ENCODE measurements at places on chromosomes 16 and 17.
A peak's percentile ranks its signal among the peaks of the same experiment; 100 is the strongest.

GRCh38 chr17:81932333-81932983, 4.6 kb downstream of the PYCR1 start:
- no peak for DNase-seq

- no peak for DNase-seq
These were observed 5.0 kb upstream of the ADGRG1 start for GRCh38 chr16:57623251-57624043.

- DNase-seq: peak; percentile 39
These were observed 3.7 kb upstream of the TACO1 start for GRCh38 chr17:63596856-63597586.

DNA sequence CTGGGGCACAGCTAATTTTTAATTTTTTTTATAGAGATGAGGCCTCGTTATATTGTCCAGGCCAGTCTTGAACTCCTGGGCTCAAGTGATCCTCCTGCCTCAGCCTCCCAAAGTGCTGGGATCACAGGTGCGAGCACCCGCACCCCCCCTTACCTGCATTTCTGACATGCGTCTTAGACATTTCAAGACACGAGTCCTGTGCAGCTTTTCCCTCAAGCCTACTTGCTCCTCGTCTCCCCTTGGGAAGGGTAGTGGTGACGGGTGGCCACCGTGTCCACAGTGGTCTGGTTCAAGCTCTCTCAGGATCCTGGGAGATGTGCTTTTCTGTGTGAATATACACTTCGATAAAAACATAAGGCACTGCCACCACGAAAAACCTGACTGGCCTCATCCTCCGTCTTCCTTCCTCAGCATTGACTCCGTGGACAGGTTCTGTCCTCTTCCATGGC, 9.6 kb downstream of the CANT1 start:
- no peak for DNase-seq

DNA sequence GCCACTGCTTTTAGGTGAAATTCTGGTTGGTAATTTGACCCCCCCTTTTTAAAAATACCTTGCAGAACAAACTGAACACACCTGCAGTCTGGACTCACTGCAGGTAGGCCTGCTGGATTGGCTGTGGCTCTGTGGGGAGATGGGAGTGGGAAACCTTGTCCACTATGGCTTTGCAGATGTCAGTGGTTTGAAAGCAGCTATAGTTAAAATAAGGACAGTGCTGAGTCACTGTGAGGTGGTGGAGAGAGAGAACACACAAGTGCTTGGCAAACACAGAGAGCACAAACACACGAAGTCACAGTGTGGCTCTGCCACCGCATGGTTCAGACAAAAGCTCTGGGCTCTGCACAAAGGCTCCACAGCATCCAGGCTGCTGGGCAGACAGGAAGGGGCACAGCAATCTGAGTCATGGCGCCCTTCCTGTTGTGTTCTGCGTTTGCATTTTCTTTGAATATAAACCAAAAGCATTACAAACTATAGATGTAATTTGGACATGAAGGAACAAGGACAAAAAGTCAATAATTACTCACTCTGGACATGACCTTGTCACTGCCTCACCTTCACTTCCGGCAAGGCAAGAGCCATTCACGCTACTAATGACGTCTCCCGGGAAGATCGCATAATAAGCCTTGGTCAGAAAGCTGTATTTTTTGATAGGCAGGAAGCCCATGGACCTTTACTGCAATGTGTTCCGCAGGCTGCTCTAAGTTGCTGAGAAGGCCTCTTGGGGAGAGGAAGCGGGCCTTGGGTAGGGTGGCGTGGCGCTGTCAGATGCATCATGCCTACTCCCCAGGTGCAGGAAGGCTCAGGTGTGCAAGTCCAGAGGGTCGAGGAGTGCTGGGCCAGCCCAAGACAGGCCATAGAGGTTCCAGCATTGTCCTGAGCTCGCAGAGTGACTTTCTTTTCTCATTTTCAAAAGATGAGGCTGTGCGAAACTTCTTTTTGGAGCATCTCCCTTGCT, 60.1 kb upstream of the MED9 start:
- DNase-seq: no peak
